ENCODE measurements at places on chromosomes 4 and X.

DNA sequence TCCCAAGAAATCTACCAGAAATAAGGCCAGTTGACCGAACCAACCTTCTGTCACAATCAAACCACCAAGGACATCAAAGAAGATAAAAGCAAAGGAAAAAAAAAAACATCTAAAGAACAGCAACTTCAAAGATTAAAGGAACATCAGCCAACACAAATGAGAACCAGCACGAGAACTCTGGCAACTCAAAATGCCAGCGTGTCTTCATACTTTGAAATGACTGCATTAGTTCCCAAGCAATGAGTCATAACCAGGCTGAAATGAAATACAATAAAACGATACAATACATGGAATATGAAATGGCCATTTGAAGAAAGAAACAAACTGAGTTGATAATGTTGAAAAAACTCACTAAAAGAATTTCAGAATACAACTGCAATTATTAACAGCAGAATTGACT is 611.6 kb upstream of the GRIA3 start:
- no peak for DNase-seq

GRCh38 chr4:89296896-89297295 is 10.7 kb downstream of the GPRIN3 start:
- DNase-seq, result no peak

GRCh38 chrX:68912113-68912512 is 83.3 kb downstream of the EFNB1 start:
- no peak for DNase-seq

GRCh38 chrX:46863072-46863471 is 26.2 kb downstream of the RP2 start:
- no peak for DNase-seq

DNA sequence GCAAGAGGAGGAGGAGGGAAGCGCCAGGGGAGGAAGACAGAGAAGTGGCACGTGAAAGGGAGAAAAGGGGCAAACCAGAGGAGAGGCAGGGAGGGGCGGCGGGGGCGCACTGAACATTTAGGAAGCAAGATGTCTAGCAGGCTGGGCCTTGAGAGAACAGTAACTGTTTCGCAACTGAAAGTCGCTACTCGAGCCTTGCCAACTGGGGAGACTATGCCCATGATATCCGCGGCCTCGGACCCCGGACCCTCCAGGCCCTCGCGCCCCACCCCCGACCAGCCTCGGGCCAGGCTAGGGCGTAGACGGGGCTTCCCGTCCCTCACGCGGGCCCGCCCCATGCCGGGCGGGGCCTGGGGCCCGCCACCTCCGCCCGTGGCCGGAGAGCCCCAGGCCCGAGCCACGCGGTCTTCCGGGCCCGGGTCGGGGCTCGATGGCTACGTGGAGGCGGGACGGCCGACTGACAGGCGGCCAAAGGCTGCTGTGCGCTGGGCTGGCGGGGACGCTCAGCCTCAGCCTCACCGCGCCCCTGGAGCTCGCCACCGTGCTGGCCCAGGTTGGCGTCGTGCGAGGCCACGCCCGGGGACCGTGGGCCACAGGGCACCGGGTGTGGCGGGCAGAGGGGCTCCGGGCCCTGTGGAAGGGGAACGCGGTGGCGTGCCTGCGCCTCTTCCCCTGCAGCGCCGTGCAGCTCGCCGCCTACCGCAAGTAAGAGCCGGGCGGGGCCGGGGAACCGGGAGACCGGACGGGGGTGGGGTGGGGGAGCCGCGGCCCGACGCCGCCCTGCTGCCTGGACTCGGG is at the start of gene SLC25A43:
SLC25A43 (plus strand) TSS at position 363 of the 798 bp plus-strand sequence; CDS start at position 431, 68 bp downstream.
- no peak for DNase-seq

GRCh38 chrX:136258951-136259350 is 7.8 kb upstream of the MAP7D3 start:
- no peak for DNase-seq

DNA sequence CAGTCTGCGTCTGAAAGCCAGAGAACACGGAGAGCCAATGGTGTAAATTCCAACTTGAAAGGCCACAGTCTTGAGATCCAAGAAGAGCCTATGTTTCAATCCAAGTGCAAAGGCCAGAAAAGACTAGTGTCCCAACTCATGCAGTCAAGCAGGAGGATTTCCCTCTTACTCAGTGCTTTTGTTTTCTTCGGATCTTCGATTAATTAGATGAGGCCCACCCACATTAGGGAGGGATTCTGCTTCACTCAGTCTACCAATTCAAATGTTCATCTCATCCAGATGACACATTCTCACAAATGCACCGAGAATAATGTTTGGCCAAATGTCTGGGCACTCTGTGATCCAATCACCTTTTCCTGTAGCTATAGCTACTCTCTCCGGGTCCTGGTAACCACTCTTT is 91.5 kb upstream of the S100G start:
- DNase-seq, result no peak

DNA sequence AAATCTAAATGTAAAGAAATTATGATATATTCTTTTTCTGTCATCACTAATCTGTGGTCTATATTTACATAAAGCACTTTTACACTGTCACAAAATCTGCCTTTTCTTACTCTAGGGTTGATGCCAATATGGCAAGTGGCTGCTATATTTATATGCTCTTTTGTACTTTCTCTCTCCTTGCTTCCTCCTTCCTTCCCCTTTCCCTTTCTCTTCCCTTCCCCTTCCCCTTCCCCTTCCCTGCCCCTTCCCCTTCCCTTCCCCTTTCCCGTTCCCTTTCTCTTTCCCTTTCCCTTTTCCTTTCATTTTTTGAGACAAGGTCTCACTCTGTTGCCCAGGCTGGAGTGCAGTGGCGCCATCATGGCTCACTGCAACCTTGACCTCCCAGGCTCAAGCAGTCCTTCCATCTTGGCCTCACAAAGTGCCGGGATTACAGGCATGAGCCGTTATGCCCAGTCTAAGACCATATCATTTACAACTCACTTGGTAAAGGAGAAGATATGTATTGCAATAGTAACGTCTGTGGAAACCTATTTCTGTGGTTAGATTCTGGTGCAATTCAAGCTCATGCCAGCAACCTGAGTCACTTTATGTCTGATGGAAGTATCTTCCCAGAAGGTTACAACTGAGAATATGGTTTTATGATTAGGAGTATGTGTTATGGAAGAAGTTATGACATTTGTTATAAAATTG is 13.9 kb upstream of the PLAC8 start:
- no peak for DNase-seq

DNA sequence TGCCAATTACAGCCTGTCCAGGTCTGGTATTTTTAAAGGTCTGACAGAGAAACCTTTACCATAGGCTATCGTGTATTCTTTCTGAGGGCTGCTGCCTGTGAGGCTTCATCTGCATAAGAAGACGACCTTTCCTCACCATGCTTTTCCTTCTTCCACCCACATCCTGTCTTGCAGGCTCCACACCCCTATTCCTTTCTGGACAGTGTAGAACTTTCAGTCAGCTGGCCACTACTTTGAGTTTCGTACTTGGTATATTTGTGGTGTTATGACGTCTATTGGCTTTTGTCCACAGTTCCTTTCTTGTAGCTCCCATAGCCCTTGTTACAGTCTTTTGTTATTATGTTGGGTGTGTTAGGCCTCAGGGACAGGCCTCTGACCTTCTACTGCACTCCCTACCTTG is 311.4 kb downstream of the RAPGEF2 start:
- DNase-seq, result no peak

DNA sequence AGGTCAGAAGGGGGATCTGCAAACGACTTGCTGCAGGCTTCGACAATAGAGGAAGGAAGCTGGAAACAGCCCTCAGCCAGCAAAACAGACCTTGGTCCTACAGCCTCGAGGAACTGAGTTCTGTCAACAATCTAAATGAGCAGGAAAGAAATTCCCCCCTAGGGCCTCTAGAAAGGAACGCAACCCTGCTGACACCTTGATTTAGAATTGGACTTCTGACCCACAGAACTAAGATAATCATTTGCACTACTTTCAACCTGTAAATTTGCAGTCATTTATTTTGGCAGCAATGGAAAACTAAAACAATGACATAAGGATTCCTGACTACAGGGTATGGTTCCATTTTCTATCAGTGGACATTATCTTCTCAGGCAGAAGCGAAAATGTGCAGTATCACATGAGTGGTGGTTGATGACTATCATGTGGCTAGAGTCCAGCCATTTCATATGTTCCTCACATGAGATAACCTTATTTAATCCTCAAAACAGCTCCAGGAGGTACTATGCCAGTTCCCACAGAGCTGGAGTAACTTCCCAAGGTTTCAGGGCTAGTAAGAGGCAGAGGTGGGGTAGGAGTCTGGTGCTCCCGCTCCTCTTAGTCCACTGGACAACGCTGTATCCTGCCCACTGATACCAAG is 61.6 kb downstream of the SAT1 start:
- no peak for DNase-seq

- no peak for DNase-seq
These were observed 244.3 kb downstream of the GPAT3 start for GRCh38 chr4:83780053-83780733.

DNA sequence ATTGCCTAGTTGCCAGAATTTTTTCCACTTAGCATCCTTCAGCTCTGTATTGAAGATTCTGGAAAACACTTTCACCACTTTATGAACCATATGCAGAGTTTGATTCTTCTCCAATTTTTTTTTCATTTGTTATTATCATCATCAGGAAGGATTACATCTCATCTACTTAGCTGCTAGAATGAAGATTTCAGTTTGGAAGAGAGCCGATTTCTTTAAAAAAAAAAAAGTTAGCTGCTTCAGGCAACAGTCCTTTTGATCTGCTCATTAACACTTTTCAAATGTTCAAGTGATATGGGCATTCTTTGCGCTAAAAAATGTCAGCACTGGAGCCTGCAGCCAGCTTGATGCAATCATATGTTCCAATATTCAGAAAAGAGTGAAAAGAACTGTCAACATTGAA is 76.2 kb downstream of the ANTXR2 start:
- DNase-seq, result no peak

GRCh38 chr4:60805500-60806313 is 394.4 kb upstream of the ADGRL3 start:
- no peak for DNase-seq

Measured in esophagus squamous epithelium (tissue), 5 donors.